Trophoblast cell (in vitro differentiated cells and primary cell): ENCODE measurements at places on chromosomes 11 and 22.

DNA sequence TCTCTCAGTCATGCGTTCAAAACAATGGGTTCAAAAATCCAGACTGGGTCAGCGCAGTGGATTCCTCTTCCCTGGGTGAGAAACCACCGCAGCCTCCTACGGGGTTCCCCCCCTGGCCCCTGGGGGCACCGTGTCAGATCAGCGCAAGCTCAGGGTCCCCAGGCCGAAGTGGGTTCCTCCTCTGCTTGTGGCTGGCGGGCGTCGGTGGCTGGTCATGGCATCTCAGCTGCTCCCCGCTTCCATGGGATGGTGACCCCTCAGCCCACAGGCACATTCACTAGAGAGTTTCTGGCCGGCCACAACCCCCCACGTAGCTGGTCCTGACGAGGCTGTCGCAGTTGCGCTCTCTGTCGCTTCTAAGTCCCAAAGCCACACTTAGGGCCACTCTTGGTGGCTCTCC, 389.8 kb downstream of the TBC1D22A start:
- no peaks in the 10 kb centered on the region for H3K27me3 ChIP-seq
- peaks cover 10% of the 10 kb centered on the region for H3K4me1 ChIP-seq
- no peak overlapping the region for H3K27ac ChIP-seq
- no peak for DNase-seq
- no peak overlapping the region for H3K4me3 ChIP-seq

- no peaks in the 10 kb centered on the region for H3K36me3 ChIP-seq
- peak overlapping the region; percentile 23 for H3K27ac ChIP-seq
- no peak for DNase-seq
- H3K4me3 ChIP-seq: no peak overlapping the region
- peaks cover 2% of the 10 kb centered on the region for H3K4me1 ChIP-seq
These were observed 1430.1 kb downstream of the LRRC4C start for GRCh38 chr11:40029391-40029790.

DNA sequence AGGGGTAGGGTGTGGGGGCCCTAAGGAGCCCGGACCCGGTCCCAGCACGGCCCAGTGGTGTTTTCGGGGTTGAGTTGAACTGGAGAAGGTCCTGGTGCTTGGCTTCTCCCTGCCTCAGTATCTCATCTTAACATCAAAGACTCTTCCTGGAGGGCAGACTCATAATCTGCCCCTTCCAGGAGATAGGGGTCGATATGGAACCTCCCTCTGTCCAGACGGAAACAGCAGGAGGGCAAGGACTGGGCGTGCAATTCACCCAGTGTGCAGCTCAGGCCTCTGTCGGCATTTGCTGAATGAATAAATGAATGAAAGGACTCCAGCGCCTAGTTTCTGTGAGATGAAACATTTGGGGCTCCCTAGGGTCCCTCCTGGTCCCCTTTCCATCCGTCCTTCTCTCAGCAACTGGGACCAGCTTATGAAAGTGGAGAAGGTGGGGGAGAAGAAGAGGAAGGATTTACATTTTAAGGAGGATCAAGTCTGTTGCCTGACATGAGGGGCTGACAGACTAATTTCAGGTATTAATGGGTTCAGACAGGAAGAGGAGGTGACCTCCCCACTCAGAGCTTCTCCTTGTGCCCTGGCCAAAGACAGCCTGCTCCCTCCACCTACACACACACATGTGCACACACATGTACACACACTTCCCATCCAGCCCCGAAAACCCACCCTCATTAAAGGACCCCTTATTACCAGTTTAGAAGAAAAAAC, 1.1 kb upstream of the SHISA8 start:
- H3K27ac ChIP-seq: no peak overlapping the region
- no peaks in the 10 kb centered on the region for H3K36me3 ChIP-seq
- no peak overlapping the region for H3K4me3 ChIP-seq
- H3K4me1 ChIP-seq: peaks cover 7% of the 10 kb centered on the region

- no peak overlapping the region for H3K4me3 ChIP-seq
- DNase-seq: no peak
- H3K4me1 ChIP-seq: no peaks in the 10 kb centered on the region
- H3K27me3 ChIP-seq: no peaks in the 10 kb centered on the region
- no peak overlapping the region for H3K27ac ChIP-seq
These were observed 157.1 kb downstream of the BLID start for GRCh38 chr11:121958971-121959325.

- no peak overlapping the region for H3K27ac ChIP-seq
- DNase-seq: no peak
- H3K4me3 ChIP-seq: no peak overlapping the region
- no peaks in the 10 kb centered on the region for H3K4me1 ChIP-seq
- H3K36me3 ChIP-seq: no peaks in the 10 kb centered on the region
These were observed 136.9 kb downstream of the MYO18B start for GRCh38 chr22:25878933-25879332.

DNA sequence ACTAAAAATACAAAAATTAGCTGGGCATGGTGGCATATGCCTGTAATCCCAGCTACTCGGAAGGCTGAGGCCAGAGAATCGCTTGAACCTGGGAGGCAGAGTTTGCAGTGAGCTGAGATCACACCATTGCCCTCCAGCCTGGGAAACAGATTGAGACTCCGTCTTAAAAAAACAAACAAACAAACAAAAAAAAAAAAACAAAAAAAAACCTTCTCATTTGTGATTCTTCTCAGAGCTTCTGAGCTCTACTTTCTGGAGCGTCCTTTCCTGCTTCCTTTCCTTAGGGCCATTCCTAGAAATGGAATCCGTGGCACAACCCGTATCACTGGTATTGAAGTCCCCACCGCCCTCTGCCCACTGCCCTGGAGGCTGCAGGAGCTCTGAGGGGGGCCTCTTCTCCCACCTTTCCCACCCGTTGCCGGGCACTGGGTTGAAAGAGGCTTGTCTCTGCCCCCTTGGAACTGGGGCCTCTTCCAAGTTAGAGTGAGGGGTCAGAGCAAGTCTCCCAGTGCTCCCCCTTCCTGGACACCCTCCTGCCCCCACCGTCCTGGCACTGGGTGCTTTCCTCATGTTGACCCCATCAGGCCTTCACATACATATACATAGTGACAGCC, 2.0 kb upstream of the SHISA8 start:
- H3K27ac ChIP-seq: no peak overlapping the region
- peaks cover 59% of the 10 kb centered on the region for H3K27me3 ChIP-seq
- no peak overlapping the region for H3K4me3 ChIP-seq
- peaks cover 7% of the 10 kb centered on the region for H3K4me1 ChIP-seq
- H3K36me3 ChIP-seq: no peaks in the 10 kb centered on the region
- no peak for DNase-seq

- DNase-seq: no peak
- H3K4me1 ChIP-seq: peaks cover 9% of the 10 kb centered on the region
- H3K27me3 ChIP-seq: no peaks in the 10 kb centered on the region
- H3K36me3 ChIP-seq: no peaks in the 10 kb centered on the region
These were observed 529 bp downstream of the GRAMD4 start for GRCh38 chr22:46620588-46621242.

GRCh38 chr22:23688571-23688970, 2.2 kb upstream of the RGL4 start:
- no peak overlapping the region for H3K4me3 ChIP-seq
- no peaks in the 10 kb centered on the region for H3K4me1 ChIP-seq
- H3K36me3 ChIP-seq: peaks cover 38% of the 10 kb centered on the region
- H3K27ac ChIP-seq: no peak overlapping the region

DNA sequence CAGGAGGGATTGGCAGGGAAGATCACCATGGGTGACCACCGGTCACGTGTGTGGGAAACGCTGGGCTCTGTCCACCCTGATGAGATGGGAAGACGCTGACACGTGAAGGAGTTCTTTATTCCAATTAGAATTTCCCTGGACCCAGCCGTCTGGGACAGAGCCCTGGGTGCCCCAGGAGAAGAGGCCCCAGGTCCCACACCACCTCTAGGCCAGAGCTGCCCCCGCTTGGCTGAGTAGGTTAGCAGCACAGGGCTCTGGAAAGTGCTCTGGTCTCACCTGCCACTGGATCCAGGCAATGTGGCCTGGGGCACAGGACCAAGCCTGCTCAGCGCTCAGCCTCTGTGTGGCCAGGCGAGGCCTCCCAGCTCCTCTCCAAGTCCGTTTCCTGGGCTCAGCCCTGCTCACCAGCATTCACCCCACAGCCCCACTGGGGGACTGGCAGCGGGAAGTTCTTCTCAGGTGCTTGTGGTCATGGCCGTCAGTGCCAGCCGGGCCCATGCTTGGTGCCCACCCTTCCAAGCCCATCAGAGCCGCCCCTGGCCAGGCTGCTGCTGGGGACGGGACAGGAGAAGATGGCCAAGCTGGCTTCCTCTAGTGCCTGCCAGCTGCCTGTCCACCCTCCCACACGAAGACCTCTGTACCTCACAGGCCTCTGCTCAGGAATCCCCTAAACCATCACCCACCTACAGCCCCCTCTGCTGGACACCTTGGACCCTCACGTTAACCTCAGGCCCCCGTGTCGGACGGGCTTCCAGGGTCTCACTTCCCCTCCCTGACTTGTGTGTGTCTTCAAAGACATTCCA, 62.5 kb upstream of the FGF3 start:
- H3K27me3 ChIP-seq: no peaks in the 10 kb centered on the region
- no peaks in the 10 kb centered on the region for H3K36me3 ChIP-seq
- no peak overlapping the region for H3K4me3 ChIP-seq
- no peaks in the 10 kb centered on the region for H3K4me1 ChIP-seq
- no peak overlapping the region for H3K27ac ChIP-seq
- no peak for DNase-seq

GRCh38 chr11:65100674-65101350, 4.8 kb downstream of the VPS51 start:
- no peak overlapping the region for H3K27ac ChIP-seq
- no peaks in the 10 kb centered on the region for H3K4me1 ChIP-seq
- peaks cover 5% of the 10 kb centered on the region for H3K36me3 ChIP-seq

DNA sequence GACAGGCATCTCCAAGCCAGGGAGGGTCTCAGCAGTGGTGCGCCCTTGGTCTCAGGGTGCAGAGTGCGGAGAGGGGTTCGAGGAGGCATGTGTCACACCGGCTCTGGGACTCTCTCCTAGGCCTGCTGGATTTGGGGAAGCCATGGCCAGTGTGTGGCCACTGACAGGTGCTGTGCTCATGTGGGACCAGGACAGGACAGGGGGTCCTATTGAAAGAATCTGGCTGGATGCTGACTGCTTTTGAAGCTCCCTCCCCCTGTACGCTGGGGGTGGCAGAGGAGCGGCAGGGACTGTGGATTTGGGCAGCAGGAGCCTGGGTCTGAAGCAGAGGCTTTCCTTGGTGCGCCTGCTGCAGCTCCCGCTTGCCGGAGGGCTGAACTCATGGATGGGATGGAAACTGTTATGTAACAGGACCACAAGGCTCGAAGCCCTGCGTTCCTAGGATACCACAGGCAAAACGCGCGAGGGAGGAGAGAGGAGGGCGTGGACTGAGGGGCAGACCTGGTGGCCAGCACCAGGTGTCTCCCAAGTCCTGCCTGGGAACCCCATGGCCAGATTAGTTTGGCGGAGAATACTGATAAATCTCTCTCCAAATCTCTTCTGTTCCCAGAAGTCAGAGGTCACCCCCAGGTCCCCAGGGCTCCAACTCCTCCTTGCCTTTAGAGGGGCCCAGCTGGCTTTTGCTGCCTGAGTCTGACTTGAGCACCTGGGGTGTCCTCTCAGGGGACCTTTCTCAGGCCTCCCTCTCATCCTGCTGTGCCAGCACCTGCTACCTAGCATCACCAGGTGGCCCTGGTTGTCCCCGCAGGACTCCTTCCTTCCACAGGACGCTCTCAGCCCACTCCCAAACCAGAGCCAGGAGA, 13.8 kb upstream of the TEF start:
- H3K36me3 ChIP-seq: no peaks in the 10 kb centered on the region
- H3K27me3 ChIP-seq: no peaks in the 10 kb centered on the region
- H3K27ac ChIP-seq: no peak overlapping the region
- DNase-seq: peak; percentile 88
- H3K4me1 ChIP-seq: no peaks in the 10 kb centered on the region

- peaks cover 2% of the 10 kb centered on the region for H3K4me1 ChIP-seq
- H3K27me3 ChIP-seq: no peaks in the 10 kb centered on the region
- no peak overlapping the region for H3K27ac ChIP-seq
- H3K4me3 ChIP-seq: no peak overlapping the region
These were observed 49.4 kb downstream of the PTPRJ start for GRCh38 chr11:48029681-48030290.

GRCh38 chr11:123145661-123146060, 49.4 kb downstream of the CLMP start:
- H3K4me1 ChIP-seq: peaks cover 6% of the 10 kb centered on the region
- H3K4me3 ChIP-seq: no peak overlapping the region
- no peak for DNase-seq
- no peaks in the 10 kb centered on the region for H3K36me3 ChIP-seq

DNA sequence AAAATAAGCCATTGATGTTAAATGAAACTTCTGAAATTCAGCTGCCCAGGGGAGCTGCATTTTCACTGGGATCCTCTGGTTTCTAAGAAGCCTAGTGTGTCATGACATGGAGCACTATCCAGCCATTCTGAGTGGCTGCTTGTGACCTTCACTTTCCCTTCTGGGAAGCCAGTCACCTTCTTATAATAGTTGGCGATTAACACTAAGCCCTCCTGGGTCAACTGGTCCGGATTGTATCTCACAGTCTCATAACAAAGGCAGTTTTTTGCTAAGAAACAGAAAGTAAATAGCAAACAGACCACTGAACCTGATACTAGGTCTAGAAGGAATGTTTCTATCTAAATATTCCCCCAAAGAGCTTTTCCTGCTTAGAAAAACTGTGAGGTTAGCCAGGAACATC, 7.9 kb downstream of the CSRP3 start:
- H3K36me3 ChIP-seq: no peaks in the 10 kb centered on the region
- no peaks in the 10 kb centered on the region for H3K27me3 ChIP-seq
- no peak for DNase-seq

DNA sequence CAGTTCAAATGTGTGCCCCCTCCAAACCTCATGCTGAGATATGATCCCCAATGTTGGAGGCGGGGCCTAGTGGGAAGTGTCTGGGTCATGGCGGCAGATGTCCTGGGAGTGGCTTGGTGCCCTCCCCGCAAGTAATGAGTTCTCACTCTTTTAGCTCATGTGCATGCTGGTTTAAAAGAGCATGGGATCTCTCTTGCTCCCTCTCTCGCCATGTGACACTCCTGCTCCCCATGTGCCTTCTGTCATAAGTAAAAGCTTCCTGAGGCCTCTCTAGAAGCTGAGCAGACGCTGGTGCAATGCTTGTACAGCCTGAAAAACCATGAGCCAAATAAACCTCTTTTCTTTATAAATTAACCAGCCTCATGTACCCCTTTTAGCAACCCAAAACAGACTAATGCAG, 98.8 kb downstream of the SGSM3 start:
- no peak overlapping the region for H3K4me3 ChIP-seq
- H3K4me1 ChIP-seq: peaks cover 3% of the 10 kb centered on the region
- H3K36me3 ChIP-seq: peaks cover 2% of the 10 kb centered on the region
- H3K27ac ChIP-seq: no peak overlapping the region

- no peaks in the 10 kb centered on the region for H3K4me1 ChIP-seq
- H3K27me3 ChIP-seq: no peaks in the 10 kb centered on the region
- no peak for DNase-seq
- no peak overlapping the region for H3K27ac ChIP-seq
- no peak overlapping the region for H3K4me3 ChIP-seq
These were observed 385.5 kb upstream of the SYN3 start for GRCh38 chr22:33443683-33444082.
